ENCODE measurements at places on chromosomes 2 and 18.

DNA sequence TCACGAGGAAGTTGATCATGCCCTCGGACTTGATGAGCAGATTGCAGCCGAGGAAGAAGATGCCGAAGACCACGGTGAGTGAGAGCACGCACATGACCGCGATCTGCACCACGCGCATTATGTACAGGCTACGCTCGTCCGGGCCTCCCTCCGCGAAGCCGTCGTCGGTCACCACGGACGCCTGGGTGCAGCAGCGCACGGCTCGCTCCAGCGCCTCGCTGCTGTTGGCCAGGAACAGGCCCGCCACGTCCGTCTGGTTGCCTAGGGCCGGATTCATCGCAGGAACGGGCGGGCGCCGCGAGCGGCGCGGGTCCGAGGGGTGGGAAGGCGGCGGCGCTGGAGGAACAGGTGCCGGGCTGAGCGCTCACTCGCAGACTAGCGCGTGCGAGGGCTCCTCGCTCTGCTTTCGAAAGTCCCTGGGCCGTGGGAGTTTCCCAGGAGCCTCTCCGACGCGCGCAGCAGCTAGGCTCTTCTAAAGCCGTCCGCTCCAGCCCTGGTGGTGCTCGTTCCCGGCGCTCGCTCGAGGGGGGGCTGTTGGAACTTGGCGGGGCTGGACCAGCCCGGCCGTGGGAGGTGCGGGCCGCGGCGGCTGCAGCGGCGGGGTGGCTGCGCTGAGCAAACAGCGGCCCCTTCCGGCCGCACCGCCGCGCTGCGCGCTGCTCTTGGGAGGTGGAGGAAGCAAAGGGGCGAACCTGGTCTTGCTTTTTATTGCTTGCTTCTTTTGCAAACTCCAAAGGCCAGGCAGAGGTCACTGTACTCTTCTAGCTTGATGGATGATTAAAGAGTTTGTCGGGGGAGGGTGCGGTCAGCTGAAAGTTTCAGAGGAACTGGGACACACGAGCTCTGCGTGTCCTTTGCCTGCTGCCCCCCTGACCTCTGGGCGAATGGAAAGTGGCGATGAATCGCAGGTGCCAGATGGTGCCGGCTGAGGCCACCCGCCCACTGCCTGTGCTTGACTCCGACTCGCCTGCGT is at the start of gene RPRM:
TSS of gene RPRM (minus strand) at position 474 of the 973 bp plus-strand sequence. CDS start at position 277, 197 bp downstream.
- peak; percentile 77 for DNase-seq

GRCh38 chr2:199303728-199304177 is 154.0 kb downstream of the SATB2 start:
- no peak for DNase-seq

- no peak for DNase-seq
Measured at GRCh38 chr2:173583196-173583595, 228.5 kb downstream of the CDCA7 start.

DNA sequence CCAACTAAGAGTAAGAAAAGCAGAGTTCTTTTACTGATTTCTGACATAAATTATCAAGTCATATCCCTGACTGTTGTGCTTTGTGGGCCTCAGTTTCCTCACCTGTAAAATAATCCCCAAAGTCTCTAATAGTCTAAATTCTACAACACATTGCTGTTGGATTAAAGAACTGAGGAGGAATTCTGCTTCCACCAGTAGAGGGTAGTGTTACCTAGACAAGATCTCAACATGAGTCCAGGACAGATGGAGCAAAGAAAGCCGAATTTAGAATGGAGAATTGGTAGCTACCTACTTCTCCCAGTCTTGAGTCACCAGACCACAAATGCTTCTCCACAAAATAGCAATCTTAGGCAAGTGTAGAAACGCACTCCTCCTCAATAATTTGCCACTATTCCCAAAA is 462.5 kb upstream of the FSHR start:
- no peak for DNase-seq

- no peak for DNase-seq
Measured at GRCh38 chr18:11487390-11487789, 122.0 kb upstream of the SLC35G4 start.

- no peak for DNase-seq
Measured at GRCh38 chr2:215765729-215766360, 247.5 kb downstream of the MREG start.

GRCh38 chr2:222963641-222964040 is 88.3 kb upstream of the KCNE4 start:
- DNase-seq = no peak

DNA sequence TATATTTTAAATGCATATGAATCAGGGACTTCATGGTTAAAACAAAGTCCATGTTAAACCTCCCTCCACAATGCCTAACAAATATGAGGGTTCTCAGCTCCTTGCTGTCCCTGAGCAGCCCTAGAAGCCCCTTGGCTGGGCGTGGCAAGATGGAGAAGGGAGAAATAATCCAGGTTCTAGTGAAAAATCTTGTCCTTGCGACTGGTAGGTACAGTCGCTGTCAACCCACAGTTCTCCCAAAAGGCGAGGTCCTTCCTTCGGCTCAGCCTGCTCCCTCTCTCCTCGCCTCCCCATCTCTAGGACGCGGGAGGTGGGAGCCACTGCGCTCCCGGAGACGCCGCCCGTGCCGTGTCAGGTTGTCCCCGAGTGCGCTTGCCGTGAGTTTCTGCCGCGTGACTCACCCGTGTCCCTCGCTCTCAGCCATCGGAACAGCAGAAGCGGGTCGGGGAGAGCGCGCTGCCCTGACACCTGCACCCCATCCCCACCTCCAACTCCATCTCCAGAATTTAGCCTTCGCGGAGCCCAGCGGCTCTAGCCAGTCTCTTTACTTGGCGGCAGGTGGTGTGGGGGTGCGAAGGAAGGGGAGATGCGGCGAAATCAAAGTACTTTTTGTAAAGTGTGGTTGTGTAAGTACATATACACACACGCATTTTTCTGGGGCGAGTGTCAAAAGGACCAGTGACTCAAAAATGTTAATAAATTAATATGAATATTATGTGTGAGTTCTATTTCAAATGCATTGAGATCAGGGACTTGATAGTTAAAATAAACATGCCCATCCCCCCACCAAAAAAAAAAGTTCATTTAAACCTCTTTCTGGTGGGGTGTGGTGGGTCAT is 65.1 kb upstream of the TMEM17 start:
- DNase-seq = no peak

DNA sequence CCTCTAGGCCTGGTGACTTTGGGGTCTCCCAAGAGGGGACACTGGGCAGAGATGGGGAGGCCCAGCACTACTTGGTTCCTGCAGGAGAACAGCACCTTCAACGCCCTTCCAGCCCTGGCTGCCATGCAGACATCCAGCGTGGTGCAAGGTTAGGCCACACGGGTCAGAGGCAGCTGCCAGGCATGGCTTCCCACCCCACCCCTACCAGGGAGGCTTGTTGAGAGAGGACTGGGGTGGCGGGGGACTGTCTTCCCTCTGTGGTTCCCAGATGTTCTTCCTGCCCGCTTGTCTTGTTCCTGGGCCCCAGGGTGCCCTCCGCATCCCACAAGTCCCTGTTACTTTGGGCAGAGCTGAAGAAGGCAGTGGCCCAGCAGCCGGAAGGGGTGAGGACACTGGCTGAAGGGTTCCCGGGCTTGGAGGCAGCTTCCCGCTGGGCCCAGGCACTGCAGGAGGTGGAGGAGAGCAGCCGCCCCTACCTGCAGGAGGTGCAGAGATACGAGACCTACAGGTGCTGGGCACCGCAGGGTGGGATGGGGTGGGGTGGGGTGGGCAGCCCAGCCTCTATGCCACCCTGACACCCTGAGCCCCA is 4.5 kb downstream of the PROM2 start:
- DNase-seq = no peak

DNA sequence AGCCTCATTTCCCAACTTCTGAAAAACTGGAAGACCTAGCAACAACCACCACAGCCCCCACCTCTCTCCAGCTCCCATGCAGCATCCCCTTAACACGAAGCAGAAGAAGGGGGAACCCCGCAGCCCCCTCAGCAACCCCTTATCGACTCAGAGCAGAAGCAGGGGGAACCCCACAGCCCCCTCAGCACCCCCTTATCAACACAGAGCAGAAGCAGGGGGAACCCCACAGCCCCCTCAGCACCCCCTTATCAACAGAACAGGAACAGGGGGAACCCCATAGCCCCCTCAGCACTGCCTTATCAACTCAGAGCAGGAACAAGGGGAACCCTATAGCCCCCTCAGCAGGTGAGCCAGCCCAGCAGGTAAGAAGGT is 6.7 kb downstream of the SLC66A2 start:
- no peak for DNase-seq

DNA sequence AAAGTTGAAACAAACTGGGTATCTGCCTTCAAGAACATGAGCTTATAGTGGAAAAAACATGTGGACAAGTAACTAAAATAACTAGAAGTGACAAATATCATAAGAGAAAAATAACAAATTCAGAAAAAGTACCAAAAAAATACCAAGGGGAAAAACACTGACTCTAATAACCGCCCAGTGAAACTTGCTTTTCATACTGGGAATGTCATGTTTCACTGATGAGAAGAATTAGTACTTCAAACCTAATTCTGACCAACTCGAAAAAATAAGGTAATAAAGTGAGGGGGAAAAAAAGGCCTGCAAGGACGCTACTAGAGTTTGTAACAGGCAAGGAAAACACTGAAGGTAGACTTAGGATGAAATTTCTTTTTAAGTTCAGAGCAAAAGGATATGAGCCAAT is 83.6 kb downstream of the RTTN start:
- no peak for DNase-seq
